ENCODE measurements at places on chromosomes 16 and 17. TPM values are rescaled to one million over a fixed set of nuclear protein-coding genes. Genes with fewer than 3 reads are reported as not detected.

CORO1A gene
- 3.0 TPM for total RNA-seq

GRCh38 chr17:75765981-75766380 is 989 bp upstream of the GALK1 start:
- DNase-seq, result no peak

GRCh38 chr16:12160815-12161550 is 184.4 kb downstream of the SNX29 start:
- DNase-seq, result no peak

DNA sequence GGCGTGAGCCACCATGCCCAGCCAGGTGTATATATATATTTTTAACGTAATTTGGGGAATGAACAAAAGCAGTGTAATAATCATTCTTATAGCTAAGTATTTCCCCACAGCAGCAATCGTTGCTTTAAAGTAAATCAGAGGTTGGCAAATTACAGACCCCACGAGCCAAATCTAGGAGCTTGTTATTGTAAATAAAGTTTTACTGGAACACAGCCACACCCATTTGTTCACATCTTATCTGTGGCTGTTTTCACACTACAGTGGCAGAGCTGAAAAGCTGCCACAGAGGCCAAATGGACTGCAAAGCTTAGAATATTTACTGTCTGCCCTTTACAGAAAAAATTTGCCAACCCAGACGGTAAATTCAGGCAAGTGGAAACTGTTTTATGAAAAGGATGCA is 50.8 kb downstream of the RAB11FIP4 start:
- DNase-seq, result no peak

GRCh38 chr17:65109990-65110680 is 27.0 kb upstream of the RGS9 start:
- DNase-seq, result no peak

- DNase-seq, result no peak
Observed at GRCh38 chr17:21141331-21141730, 14.6 kb downstream of the DHRS7B start.

ABI3 gene
- total RNA-seq, result 26.2 TPM

TGFB1I1 gene
- 136 TPM for total RNA-seq

DNA sequence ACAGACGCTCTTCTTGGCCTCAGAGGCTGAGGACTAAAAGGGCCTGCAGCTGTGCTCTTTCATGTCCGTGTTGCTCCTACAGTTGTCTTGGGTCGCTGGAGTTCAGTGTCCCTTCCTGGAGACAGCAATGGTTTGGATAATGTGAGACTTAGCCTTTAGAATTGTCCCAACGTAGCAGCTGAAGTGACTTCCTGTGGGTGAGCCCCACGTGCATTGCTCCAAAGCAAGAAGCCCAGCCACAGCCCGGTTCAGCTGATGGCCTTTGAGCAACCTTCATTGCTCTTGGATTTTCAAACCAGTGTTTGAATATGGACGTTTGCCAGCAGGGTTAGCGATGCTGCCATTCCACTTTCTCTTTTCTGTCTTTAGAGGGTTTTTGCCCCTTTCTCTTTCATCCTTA is 19.7 kb downstream of the TMEM11 start:
- DNase-seq, result no peak

TMEM100 gene
- total RNA-seq, result 0.12 TPM

- DNase-seq, result no peak
Observed at GRCh38 chr16:528111-529011, 849 bp downstream of the CAPN15 start.

SPN gene
- not detected for total RNA-seq

DNA sequence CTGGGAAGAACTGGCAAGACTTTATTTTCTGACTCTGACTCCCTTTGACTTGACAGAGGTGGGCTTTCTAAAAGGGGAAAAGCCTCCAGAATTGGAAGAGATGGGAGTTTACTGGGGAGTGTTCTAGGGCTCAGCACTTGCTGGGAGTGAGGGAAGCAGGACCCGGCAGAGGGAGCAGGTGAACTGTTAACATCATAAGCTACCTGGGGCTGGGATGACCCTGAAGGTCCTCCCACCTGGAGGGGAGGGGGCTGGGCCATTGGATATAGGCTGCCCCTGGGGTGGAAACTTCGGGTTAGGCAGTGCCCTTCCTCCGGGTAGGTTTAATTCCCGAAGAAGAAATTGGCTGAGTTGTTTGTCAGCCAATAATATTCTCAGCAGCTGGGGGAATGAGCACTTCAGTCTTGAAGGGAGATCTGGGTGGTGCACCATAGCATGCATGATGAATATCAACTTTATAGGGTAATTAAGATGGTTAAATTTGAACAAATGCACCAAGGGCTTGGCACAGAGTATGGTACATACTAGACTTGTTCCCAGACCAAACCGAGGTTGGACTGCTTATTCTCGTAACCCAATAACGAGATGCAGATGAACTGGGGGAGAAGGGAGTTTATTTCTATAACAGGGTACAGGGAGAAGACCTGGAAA is 337.0 kb downstream of the HAPSTR1 start:
- DNase-seq, result no peak
